ENCODE measurements at places on chromosomes 13 and 19.

GRCh38 chr13:40611004-40611403 lies 55.4 kb downstream of the FOXO1 start:
- DNase-seq = no peak

DNA sequence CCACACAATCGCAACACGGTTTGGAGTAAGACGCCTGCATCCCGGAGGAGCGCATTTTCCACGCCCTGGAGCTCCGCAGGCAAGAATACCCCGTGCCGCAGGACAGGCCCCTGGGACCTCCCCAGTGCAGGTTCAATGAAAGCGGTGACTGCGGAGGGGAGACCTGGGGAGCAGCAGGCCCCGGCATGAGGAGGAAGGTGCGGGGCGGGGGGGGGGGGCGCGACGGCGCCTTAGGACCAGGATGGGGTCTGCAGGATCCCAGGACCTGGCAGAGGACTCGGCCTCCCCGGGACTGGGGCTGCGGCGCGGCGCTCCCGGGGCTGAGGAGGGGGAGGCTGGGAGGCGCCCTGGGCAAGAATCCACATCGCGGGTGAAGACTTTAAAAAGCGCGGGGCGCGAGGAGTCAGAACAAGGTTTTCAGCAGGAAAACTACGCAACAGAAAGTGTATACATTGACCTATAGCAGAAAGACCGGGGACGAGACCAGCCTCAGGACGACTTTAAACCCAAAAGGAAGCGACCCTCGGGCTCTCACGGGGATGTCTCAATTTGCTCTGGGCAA lies 432 bp downstream of the ZNF611 start:
- no peak for DNase-seq

DNA sequence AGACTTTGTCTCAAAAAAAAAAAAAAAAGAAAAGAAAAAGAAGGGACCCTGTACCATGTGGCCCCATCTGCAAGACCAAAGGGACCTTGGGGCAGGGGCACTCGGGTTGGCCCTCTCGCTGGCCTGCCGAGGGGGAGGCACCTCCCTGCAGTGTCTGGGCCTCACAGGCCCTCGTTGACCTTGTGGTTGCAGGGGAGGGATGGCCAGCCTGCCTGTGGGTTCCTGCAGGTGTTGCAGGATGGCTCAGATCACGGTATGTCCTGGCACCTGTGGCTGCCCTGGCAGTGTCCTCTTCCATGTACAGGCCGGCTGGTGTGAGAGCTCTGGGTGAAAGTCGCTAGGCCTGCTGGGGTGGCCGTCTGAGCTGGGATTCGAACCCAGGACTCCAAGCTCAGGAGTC lies 4.7 kb upstream of the PGLS start:
- no peak for DNase-seq

- DNase-seq = no peak
Measured at GRCh38 chr19:36207605-36208252, 6.7 kb downstream of the ZNF565 start.

DNA sequence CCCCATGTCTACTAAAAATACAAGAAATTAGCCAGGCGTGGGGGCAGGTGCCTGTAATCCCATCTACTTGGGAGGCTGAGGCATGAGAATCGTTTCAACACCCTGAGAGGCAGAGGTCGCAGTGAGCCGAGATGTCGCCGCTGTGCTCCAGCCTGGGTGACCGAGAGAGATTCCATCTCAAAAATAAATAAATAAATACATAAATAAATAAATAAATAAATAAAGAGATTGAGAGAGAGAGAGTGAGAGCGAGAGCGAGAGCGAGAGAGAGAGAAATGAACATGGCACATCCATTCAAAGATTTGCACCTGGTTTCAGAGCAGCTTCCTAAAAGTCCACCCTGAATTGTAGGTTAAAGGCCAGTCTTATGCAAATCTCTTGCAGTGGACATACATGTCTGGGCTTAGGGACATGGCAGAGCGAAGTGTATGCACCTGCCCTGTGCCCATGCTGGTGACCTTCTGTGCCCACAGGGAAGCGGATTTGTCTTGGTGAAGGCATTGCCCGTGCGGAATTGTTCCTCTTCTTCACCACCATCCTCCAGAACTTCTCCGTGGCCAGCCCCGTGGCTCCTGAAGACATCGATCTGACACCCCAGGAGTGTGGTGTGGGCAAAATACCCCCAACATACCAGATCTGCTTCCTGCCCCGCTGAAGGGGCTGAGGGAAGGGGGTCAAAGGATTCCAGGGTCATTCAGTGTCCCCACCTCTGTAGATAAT lies 42.3 kb upstream of the CYP2B6 start:
- DNase-seq = no peak

- DNase-seq = no peak
Measured at GRCh38 chr13:30666113-30666512, 48.4 kb downstream of the USPL1 start.

DNA sequence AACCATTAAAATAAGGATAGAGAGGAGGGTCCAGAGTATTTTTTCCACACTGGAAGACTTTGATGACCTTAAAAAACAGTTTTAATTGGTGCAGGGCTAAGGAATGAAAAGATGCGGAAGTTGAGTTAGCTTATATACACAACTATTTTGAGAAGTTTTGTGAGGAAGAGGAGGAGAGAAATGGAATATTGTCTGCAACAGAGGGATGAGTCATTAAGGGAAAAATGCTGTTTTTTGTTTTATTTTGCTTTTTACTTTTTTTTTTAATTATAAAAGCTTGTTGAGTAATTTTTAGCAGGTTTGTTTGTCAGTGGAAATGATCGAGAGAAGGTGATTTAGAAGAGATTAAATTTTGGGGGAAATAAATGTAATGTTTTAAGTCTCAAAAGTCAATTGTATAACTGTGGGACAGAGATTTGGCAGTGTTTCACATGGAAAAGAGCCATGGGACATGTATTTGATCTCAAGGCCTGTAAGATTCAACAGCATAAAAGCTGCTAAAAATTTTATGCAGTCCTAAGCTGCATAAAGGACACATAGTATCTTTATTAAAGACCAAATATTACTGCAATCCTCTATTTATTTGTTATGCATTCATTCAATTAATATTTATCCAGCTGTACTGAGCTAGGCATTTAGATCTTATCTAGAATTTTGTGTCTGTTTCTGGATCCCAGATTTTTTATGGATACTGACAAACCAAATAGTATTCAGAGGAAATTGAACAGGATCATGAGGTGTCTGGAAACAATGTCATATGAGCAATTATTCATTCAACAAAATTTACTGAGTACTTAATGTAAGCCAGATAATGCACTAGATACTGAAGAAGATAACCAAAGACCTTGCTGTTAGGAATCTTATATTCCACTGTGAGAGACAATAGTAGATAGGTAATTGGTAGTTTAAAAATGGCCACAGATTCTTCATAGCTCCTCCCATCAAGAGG lies 72.7 kb downstream of the DNAJC15 start:
- DNase-seq = no peak

- DNase-seq = no peak
Measured at GRCh38 chr13:91058066-91058465, 289.4 kb upstream of the MIR17HG start.

DNA sequence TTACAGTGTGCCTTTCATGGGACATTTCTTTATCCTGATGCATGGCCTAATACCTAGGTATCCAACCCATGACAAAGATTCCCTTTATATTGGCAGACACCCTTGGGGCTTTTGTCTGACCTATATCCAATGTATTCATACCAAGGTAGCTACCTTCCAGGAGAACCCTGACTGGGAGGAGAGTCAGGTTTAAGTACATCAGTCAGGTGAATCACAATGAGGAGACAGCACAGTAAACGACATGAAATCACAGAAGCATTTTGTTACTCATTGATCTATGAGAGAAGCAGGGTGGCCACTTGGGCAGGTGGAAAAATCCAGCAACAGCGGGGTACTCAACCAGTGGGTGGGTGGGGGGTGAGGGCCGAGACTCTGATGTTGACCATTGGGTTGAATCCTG lies 527.4 kb upstream of the ATXN8OS start:
- DNase-seq = no peak

GRCh38 chr19:48117515-48118130 lies 7.0 kb upstream of the PLA2G4C start:
- DNase-seq = no peak

DNA sequence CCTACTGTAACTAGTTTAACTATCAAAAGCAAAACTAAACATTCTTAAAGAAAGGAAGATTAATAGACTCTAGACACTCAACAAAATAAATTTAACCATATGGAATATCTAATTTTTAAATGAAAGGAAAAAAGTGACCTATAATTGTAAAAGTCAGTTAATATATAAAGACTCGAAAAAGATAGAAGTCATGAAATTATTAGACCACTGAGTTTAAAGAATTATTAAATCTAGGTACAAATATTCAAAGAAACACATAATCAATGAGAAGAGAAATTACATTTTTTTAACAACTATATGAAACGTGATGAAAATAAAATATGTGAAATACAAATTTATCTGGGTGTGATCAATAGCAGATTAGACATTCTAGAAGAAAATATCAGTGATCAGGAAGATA lies 706.8 kb upstream of the PCDH20 start:
- DNase-seq = no peak

DNA sequence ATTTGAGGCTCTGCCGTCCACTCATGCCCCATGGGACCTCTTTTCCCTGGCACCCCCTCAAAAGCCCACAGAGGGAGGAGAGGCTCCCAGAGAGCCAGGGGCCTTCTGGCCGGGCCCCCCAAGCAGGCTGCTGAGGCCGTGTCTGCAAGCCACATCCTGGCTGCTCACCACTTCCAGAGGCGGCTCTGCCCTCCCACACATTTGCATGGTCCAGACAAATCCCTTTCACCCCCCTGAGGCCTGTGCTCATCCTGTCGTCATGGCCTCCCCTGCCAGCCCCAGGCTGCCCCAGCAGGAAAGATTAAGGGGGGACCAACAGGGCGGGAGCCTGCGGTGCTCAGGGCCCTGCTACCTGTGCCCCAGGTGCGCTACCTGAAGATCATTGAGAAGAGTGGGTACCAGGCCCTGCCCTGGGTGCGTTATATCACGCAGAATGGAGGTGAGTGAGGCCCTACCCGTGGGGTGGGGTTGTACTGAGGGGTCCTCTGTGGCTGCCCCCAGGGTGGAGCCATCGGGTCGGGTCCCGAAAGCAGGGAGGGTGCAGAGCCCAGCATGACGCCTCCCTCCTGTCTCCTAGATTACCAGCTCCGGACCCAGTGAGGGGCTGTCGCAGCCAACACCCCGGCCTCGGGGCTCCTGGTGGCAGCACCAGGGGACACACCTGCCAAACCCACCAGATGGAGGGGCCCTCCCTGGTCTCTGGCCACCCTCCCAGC lies 36.3 kb downstream of the AP1M1 start:
- no peak for DNase-seq
